ENCODE measurements at places on chromosomes 6 and 20.

DNA sequence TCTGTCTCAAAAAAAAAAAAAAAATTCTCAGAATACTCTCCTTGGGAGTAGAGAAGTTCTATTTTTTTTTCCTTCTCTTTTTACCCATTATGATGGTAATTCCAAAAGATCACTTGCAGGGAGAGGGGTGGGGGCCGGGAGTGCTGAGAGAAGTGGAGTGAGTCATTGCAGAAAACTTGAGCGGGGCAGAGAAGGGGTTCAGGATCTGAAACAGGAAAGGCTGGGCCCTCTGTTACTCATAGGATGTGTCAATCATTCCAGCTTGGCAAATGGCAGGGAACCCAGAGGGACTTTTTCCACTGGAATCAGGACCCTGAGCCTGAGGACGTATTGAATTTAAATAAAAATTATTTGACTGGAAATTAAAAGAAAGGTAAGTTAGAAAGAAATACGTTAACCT, 111.4 kb upstream of the ARMC2 start:
- peak; percentile 31 for DNase-seq

- no peak for DNase-seq
Measured at GRCh38 chr6:158516098-158516497, 43.8 kb upstream of the TMEM181 start.

DNA sequence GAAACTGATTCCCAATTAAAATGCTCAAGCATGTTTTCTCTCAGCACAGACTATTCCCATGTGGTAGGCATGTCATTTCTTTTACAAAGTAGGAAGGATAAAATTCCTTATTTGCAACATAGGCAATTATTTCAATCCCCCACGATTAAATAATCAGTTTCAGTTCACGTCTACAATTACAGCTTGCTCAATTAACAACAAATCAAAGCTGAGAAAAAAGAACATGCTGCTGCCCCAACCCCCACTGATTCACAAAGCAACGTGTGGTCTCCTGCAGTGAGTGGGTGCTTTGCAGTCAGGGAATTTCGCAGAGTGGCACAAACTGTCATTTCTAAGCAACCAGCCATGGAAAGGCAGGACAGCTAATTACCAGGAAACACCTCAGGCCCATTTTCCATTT, 17.0 kb downstream of the RNASET2 start:
- no peak for DNase-seq

DNA sequence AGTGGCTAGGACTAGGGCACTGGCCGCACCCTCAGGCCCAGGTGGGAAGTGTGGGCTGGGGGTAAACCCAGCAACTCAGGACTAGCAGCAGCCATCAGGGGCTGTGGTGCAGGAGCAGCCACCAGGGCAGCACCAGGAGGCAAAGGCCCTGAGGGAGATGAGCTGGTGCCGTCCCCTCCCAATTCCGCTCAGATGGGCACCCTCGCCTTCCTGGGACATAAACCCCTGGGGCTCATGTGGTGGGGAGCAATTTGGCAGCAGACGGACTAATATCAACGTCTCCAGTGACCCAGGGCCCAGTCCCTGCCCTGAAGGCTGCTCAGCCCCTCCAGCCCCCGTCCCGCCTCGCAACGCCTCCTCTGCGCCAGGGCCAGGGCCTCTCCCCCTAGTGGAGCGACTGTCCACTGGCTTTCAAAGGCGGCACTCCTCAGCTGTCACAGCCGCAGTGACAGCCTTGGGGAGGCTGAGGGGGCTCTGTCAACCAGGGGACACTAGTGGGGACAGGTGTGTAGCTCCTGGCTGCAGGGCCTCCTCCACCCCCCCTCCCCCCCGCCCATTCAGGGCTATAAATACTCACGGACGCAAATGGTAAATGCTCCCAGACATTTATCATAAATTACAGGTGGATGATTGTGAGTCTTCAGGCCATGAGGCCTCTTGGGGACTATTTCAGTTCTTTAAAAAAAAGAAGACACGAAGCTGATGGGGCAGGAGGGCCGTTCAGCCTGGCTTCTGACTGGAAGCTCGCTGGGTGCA, 349.9 kb downstream of the ZFAND3 start:
- DNase-seq = no peak

- DNase-seq = no peak
Measured at GRCh38 chr6:166115609-166116008, 52.0 kb downstream of the TBXT start.

DNA sequence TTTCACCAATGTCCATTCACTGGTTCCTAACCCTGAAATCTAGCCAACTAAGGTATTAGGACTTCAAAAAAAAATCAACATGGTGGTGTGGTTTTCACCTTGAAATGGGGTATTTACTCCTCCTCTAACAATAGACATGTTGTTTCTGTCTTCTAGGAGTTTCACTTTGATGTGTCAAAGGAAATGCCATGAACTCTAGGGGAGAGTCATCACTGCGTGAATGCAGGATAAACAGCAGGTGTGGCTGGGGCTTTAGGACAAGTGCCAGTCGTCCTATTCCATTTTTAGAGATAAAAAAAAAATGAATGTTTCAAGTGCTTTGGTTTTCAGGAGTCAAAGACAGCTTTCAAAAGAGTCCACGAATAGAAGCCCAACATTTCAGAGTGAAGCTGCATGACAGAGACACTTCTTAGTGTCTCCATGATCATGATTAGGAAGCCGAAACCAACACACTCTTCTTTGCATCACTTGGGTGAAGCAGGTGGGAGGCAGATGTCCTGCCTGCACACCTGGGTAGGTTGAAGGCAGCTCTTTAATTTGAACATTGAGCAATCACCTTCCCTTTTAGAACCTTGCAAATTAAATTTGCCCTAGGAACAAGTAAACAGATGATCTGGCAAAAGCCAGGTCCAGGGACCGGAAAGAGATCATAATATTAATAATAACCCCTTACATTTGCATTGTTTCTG, 328.5 kb upstream of the PRDM1 start:
- no peak for DNase-seq

GRCh38 chr6:11538052-11538818, 686 bp downstream of the TMEM170B start:
- peak; percentile 8 for DNase-seq

DNA sequence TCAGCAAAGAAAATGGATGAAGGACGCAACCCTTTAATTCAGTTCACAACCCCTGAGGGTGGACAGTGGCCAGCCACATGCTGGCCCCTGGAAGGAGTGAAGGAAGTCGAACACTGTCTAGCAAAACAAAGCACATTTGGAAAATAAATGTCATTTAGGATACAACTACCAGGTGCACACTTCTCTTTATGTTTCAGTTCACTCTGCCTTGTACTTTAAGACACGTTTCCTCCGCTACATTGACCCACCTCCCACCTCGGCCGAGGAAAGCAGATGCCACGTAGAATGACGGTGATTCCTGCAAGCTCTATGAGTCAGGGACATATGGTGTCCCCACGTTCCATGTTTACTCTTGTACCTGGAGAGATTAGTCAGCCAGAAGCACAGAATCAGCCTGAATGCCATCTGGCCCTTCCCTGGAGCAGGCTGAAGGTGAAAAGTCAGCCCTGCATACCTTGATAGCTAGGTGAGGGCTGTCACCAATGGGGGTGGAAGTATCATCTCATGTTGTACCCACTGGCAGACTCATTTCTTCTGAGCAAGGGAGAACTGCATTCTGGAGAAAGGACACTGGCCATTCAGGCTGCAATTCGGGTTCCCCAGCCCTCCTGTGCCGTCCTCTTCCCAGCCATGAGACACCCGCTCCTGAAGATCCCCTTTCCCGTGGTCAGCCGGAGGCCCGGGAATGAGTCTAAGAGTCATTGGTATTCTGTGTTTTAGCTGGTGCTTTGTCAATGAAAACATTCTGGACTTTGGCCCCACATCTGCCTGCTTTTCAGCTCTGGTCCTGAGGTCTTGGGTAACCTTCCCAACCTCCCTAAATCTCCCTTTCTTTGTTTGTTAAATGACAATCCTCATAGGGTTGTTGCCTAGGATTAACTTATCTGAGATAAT, 60.6 kb downstream of the FOXA2 start:
- no peak for DNase-seq
